ENCODE measurements at places on chromosomes 12 and 14.
A peak's percentile ranks its signal among the peaks of the same experiment; 100 is the strongest.

DNA sequence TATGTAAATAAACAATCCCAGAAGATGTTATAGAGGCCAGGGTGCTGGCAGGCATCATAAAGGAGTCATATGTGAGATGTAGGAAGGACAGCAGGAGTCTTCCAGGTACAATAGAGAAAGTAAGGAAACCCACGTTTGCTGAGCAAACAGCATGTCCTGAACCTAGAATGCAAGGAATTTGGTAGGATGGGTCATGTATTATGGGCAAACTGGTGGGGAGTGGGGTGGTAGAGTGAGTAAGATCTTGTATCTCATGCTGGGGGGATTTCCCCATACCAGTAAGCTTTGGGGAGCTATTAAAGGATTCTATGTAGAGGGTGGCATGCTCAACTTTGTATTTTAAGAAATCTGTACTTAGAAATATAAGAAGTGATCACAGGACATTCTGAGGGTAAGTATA, 41.0 kb downstream of the CDKL1 start:
- no peak for DNase-seq

- no peak for DNase-seq
Observed at GRCh38 chr12:49585477-49586459, 17.8 kb upstream of the MCRS1 start.

DNA sequence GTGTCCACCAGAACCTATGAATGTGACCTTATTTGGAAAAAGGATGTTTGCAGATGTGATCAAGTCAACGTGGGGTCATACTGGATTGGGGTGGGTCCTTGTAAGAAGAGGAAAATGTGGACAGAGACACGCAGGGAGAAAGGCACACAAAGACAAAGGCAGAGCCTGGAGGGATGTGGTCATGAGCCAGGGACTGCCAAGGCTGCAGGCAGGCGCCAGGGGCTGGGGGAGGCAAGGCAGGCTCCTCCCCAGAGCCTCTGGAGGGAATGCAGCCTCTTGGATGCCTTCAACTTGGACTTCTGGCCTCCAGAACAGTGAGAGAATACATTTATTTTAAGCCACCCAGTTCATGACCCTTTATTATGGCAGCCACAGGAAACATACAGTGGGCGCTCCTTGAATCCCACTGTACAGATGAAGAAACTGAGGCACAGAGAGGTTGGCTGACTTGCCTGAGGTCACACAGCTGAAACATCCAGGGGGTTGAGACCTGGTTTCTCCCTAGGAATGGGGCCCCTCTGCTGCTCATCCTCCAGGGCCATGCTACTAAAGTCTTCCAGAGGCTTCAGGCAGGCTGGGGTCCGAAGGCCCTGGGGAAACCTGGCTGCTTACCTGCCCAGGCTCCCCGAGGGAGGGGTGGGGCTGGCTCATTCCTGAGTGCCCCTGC, 99.7 kb downstream of the RFLNA start:
- no peak for DNase-seq

GRCh38 chr12:127358888-127359287, 908.1 kb upstream of the TMEM132C start:
- DNase-seq, result no peak

DNA sequence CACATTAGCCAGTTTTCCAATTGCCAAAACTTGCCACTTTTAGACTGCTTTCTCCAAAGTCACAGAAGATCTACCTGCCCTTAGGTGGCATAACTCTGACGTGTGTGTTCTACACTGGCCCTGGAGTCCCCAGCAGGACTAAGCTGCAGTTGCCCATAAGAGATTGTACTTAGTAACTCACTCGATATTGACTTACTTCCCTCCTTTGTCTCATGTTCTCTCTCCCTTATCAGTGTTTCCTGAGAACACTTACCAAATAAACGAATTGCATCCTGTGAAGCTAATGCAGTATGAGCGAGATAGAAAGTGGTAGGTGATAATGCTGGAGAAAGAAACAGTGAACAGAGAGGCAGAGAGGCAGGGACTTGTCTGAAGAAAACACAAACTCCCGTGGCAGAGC, 117.2 kb downstream of the NUAK1 start:
- no peak for DNase-seq

GRCh38 chr12:114672817-114673168, 11.2 kb downstream of the TBX3 start:
- DNase-seq, result no peak

- no peak for DNase-seq
Observed at GRCh38 chr12:119512772-119513497, 80.6 kb upstream of the TMEM233 start.

- peak; percentile 44 for DNase-seq
Observed at GRCh38 chr14:74955229-74956026, at the start of gene PGF. PGF (minus strand) TSS chr14:74955597; CDS start chr14:74955242, 355 bp downstream.

DNA sequence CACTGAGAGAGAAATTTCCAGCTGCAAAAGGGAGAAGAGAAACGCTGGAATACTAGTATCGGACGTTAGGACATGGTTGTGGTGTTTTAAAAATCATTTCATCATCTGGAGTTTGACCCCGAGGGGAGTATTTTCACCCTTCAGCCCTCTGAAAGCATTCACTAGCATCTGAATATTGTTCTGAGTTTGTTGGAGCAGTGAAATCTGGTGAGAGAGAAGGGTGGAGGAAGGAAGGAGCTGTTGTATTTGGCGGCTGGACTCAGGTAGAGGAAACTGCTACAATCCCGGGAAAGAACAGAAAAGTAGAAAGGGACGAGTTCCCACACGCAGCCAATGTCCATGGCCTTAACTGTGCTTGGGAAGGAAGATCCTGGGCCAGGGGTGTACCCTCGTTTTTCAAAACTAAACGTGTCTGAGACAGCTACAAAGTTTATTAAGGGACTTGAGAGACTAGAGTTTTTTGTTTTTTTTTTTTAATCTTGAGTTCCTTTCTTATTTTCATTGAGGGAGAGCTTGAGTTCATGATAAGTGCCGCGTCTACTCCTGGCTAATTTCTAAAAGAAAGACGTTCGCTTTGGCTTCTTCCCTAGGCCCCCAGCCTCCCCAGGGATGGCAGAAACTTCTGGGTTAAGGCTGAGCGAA, 896 bp upstream of the CDKN1B start:
- DNase-seq, result peak; percentile 58

DNA sequence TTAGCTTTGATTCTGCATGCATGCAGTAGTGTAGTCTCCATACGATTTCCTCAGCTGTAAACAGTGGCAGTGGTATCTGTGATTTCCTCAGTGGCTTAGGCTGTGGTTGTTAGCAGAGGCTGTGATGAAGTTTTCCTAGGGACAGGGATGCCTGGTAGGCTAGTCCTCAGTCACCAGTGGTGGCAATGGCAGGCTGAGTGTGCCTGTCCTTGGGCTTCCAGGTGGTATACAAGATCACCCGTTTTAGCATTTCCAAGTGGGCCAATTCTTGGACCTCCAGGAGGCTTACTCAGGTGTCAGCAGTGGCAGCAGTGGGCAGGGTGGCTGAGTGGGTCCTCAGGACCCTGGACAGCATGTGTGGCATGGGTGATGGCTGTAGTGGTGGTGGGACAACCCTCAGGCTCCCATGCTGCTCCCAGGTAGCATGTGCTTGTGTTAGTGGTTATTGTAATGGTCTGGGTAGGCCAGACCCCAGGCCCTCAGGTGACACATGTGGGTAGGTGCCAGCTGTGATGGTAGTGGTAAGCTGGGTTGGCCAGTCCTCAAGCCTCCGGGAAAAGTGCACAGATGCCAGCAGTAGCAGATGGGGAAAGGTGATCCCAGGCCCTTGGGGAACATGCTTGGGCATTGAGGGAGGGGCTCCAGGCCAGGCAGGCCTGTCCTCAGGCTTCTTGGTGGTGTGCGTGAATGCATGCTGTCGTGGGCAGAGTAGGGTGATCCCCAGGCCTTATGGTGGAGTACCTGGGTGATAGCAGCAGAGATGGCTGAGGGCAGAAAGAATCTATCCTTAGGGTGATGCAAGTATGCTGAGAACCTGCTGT, 146.5 kb downstream of the PAPOLA start:
- DNase-seq, result no peak

DNA sequence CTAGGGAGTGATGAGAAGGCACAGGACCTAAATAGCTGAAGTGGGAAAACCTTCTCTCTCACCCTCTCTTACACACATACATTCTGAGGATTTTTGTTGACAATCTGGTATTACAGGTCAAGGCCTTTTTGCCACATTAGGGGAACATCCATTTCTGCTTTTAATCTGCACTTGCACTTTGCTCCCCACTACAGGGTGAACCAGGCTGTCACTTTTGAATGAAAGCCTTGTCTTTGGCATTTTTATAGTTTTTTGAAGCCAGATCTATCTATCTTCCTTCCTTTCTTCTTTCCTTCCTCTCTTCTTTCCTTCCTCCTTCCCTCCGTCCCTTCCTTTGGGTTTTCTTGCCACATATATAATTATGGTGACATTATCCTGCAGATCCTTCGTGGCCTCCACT, 165.9 kb upstream of the OTX2 start:
- DNase-seq, result no peak
